ENCODE measurements at places on chromosomes 7 and 10. TPM values are rescaled to one million over a fixed set of nuclear protein-coding genes. Genes with fewer than 3 reads are reported as not detected.

DNA sequence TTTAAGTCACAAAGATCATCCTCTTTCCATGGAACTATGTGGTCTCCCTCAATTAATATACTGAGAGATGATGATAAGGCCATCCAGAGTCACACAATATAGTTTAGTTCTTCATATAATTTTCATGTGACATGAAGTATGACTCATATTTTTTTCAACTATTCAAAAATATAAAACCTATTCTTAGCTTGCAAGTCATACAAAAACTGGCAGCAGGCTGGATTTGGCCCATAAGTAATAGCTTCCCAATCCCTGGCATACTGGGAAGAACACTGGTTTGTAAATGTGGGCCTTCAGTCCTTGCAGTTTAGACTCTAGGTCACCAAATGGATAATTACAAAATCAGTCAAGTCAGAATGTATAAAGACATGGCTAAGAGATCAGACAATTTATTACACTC, 356.6 kb downstream of the PPP1R3A start:
- DNase-seq, result no peak

GRCh38 chr7:143243614-143244013, 19.6 kb upstream of the GSTK1 start:
- no peak for DNase-seq

GRCh38 chr10:89494068-89494467, 41.3 kb downstream of the SLC16A12 start:
- no peak for DNase-seq

GRCh38 chr7:70595370-70595754, 536.6 kb upstream of the GALNT17 start:
- no peak for DNase-seq

DNA sequence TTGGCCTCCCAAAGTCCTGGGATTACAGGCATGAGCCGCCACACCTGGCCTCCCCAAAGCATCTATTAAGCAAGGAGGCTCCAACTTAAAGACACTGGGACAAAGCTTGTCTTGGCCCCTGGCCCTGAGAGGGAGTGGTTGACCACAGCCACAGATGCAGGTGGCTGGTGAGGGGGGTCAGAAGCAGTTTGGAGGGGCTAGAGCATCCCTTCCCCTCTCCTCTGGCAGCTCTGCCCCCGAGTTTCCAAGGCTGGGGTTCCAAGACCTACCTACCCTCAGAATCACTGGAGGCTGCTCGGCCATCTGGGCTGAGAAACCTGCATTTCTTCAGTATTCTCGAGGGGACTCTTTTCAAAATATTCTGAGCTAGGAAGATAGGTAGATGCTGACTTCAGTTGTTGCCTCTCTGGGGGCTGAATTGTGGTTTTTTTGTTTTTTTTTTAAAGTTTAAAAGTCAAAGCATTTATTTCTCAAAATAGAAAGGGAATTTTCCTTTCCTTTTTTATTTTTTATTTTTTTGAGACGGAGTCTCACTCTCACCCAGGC, 32.6 kb downstream of the DDIT4 start:
- DNase-seq, result no peak

GRCh38 chr7:14892961-14893360, 9.6 kb downstream of the DGKB start:
- DNase-seq, result no peak

- DNase-seq, result no peak
Observed at GRCh38 chr10:60521974-60522405, 132.3 kb upstream of the ANK3 start.

- DNase-seq, result no peak
Observed at GRCh38 chr10:128324058-128324827, 198.0 kb upstream of the MKI67 start.

GRCh38 chr7:138992052-138992531, 10.9 kb upstream of the KIAA1549 start:
- no peak for DNase-seq

DNA sequence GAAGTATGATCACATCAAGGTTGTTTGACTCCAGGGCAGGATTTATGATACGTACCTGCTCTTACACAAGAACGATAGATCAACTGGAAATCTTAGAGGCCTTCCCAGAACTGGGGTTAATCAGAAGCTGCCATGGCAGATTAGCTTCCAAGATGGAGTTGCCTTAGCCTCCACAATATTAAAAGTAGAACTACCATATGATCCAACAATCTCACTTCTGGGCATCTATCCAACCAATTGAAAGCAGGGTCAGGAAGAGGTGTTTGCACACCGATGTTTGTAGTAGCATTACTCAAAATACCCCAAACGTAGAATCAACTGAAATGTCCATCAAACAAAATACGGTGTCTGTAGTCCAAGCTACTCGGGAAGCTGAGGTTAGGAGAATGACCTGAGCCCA, 6.6 kb downstream of the PILRB start:
- DNase-seq, result no peak

- DNase-seq, result no peak
Observed at GRCh38 chr10:129883626-129884397, 80.3 kb downstream of the EBF3 start.

- no peak for DNase-seq
Observed at GRCh38 chr7:65992526-65992925, 10.5 kb upstream of the GUSB start.

DNA sequence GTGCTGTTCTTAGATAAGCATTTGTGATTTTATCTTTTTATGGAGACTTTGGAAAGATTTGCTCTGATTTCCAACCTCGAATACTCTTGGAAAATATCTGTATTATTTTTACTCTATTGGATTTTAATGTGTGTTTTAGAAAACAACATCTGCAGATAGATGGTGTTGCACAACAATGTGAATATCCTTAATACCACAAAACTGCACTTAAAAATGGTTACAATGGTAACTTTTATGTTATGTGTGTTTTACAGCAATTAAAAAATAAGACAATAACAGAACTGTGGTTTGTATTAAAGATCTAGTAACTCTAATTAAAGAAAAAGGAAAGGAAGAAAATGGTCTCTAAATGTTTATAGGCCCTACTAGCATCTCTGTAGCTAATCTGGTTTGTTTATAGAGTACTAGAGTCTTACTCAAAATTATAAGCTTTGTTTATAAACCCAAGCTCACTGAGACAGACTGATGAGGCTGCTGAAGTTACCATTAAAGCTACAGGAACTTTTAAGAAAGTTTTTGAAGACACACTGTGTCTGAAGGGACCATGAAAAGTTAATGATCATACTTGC, 74.6 kb upstream of the CC2D2B start:
- no peak for DNase-seq

GRCh38 chr7:99383791-99384370, 9.4 kb downstream of the ARPC1B start:
- no peak for DNase-seq

- no peak for DNase-seq
Observed at GRCh38 chr7:35993676-35994606, 159.1 kb upstream of the EEPD1 start.

- no peak for DNase-seq
Observed at GRCh38 chr7:18320422-18320821, 175.1 kb upstream of the HDAC9 start.

GRCh38 chr7:138033241-138033640, 31.4 kb upstream of the CREB3L2 start:
- DNase-seq, result no peak

- DNase-seq, result no peak
Observed at GRCh38 chr7:140229101-140229525, 52.3 kb upstream of the KDM7A start.

DNA sequence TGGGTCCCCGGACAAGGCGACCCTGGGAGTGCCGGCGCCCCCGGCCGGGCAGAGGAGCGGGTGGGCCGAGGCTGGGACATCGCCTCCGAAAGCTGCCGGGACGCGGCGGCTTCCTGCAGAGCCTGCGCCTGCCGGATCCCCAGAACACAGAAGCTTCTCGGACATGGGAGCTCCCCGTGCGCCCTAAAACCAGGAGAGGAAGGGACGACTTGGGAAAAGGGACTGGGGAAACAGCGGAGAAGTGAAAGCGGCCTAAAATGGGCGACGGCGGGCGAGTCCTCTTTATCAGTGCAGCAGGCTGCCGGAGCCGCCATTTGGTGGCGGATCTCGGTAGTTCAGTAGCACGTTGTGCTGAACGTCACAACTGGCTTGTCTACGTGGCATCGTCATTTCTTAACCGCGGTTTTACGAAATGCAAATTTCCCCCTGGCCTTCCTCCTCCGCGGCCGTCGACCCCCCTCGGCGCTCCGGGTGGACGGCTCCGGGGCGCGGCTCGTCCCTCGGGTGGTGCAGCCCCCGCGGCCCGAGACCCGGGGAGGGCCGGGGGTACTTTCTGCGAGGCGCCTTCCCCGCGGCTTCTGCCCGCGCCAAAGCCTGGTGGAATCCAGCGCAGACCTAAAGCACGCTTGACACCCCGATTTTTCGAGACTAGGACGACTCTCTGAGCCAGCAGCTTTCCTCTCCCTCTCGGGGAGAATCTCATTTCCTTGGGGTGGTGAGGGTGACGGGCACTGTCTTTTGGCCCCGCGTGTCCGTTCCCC, 9.9 kb upstream of the SPAG6 start:
- no peak for DNase-seq

GRCh38 chr10:120047926-120048325, 155.4 kb downstream of the SEC23IP start:
- no peak for DNase-seq

- no peak for DNase-seq
Observed at GRCh38 chr10:127649642-127650041, 87.3 kb upstream of the FOXI2 start.

- DNase-seq, result no peak
Observed at GRCh38 chr10:69855346-69856111, 53.8 kb downstream of the COL13A1 start.

GRCh38 chr7:68015122-68015977, 1018.7 kb downstream of the TYW1 start:
- peak; percentile 44 for DNase-seq

DNA sequence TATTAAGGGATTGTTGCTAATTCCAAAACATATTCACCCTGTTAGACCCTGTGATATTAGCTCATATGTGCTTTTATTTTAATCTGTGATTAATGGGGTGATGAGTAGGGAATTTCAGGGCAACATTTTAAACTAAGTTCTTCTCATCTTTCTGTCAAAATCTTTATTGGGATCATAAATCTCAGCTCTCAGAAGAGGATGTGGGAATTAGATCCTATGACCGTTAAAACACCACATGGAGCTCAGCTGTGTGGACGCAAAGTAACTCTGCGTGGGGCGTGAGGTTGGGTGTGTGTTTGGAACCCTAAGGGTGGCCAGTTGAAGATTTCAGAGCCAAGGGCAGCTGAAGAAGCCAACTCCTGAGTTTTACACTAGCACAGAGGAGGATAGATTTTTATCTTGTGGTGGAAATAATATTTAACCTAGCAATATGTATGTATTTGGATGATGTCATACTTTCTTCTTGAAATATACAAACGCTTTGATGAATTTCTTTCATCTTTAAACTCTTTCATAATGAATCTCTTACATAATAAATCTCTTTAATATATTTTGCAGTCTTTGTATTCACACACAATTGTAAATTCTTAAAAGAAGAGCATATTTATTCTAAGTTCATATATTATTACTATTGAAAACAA, 64.4 kb downstream of the EPDR1 start:
- DNase-seq, result peak; percentile 18

DNA sequence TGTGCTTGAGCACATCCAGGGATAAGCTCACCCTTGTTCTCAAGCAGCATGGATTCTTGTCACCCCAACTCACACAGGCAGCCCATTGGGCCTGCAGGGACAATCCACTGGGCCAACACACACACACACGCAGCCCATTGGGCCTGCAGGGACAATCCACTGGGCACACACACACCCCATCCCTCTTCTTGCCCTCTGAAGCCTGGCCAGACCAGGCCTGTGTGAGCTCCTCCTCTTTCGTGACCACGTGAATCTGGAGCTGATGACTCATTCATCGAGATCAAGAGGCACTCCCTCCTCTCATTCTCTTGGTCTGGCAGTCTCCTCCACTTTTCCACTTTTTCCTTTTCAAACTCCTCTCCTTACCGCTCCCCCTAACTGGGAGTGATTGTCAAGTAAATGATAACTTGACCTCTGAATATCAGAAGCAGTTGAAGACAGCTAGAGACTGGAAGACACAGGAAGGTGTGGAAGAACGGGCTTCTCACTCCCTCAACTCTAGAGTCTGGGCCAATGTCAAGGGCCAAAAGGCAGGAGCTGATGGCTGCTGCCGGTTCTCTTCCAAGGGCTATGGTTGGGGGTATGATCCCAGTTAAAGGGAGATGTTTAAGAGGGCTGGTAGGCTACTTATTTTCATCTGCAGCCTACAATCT, 89.7 kb downstream of the HIPK2 start:
- no peak for DNase-seq

- DNase-seq, result no peak
Observed at GRCh38 chr10:126153711-126154628, 234.3 kb downstream of the ADAM12 start.

GRCh38 chr10:17249820-17250219, 21.8 kb downstream of the VIM start:
- no peak for DNase-seq

- no peak for DNase-seq
Observed at GRCh38 chr10:4670737-4671136, 155.3 kb upstream of the AKR1E2 start.

- no peak for DNase-seq
Observed at GRCh38 chr10:9301148-9301547, 1246.7 kb downstream of the GATA3 start.

DNA sequence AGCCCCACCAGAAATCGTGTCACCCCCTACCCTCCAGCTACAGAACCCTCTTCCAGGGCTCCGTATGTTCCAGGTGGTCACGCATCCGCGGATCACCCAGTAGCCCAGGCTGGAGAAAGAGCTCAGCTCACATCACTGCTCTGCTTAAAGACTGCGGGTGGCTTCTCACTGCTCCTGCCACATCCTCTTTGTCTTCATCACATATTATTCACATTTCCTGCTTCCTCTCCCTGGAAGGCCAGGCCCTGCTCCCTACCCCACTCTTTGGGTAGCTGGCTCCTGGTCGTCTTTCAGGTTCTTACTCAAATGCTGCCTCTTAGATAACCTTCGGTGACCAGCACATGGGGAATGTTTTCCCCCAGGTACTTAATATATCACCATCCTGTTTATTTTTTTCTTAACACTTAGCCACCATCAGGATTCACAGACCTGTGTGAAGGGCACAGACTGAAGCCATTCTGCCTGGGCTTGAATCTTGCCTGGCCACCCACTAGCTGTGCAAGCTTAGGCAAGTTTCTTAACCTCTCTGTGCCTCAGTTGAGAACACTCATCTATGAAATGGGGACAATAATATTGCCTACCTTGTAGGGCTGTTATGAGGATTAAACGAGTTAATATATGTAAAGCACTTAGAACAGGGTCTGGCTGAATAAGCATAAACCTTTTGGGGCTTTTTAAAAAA, 307.8 kb downstream of the PRPF18 start:
- no peak for DNase-seq

- DNase-seq, result no peak
Observed at GRCh38 chr10:70939441-70940003, 51.2 kb upstream of the PCBD1 start.

Gene TMEM176B
- 94.7 TPM for polyA plus RNA-seq

Gene RGS10
- polyA plus RNA-seq, result 33.3 TPM

Gene XRCC2
- 6.3 TPM for polyA plus RNA-seq

Gene VWC2
- polyA plus RNA-seq, result 1.1 TPM

Gene HSPA12A
- polyA plus RNA-seq, result 49.4 TPM

Gene PDZD7
- polyA plus RNA-seq, result 1.3 TPM

Gene FKBP9
- polyA plus RNA-seq, result 146 TPM

Gene ENKUR
- polyA plus RNA-seq, result 5.5 TPM

Gene FKBP6
- 0.13 TPM for polyA plus RNA-seq

Gene WNT8B
- polyA plus RNA-seq, result 1.3 TPM

Gene NUTM2D
- 9.1 TPM for polyA plus RNA-seq

Gene NME8
- polyA plus RNA-seq, result 0.17 TPM
